T-helper 1 cell (primary cell): ENCODE measurements at places on chromosomes 3 and 15.

DNA sequence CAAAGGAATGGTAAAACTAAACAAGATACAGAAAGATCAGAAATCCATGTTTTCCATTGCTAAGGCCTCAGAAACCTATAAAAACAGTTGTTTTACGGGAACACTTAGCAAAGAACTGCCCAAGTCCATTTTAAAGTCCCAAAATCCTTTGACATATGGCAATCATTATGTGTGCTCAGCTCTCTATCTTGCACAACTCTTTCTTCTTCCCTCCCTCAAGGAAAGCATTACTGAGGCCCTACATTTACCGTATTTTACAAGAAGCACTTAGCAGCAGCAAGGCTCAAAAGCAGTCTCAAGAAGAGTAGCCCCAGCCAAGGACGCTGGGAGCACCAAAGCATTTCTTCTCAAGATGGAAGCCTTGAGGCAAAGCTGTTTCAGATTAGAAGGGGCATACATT lies 169.6 kb upstream of the LRTM1 start:
- DNase-seq, result no peak

GRCh38 chr3:49454458-49454857 lies 15.6 kb upstream of the DAG1 start:
- DNase-seq, result no peak

- no peak for DNase-seq
Observed at GRCh38 chr15:91192690-91193377, 92.8 kb downstream of the SV2B start.

- DNase-seq, result no peak
Observed at GRCh38 chr3:125525153-125525552, 5.2 kb upstream of the SNX4 start.

- peak; percentile 6 for DNase-seq
Observed at GRCh38 chr15:42921342-42921731, 759 bp upstream of the TTBK2 start.

- DNase-seq, result peak; percentile 11
Observed at GRCh38 chr3:98343647-98344507, 9.8 kb upstream of the OR5K4 start.

GRCh38 chr3:180359061-180359952 lies 242.7 kb upstream of the TTC14 start:
- DNase-seq, result no peak

GRCh38 chr3:41178576-41178975 lies 20.7 kb upstream of the CTNNB1 start:
- DNase-seq, result no peak

DNA sequence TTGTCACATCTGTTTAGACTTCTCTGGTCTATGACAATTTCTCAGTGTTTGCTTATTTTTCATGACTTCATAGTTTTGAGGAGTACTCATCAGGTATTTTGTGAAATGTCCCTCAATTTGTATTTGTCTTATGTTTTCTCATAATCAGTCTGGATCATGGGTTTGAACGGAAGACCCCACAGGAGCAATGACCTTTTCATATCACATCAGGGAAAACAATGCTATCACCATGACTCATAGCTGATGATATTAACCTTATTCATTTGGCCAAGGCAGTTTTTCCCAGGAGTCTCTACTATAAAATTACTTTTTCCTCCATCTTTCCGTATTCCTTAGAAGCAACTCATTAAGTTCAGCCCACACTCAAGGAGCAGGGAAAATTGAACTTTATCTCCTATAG lies 32.7 kb downstream of the AADACL2 start:
- no peak for DNase-seq

- no peak for DNase-seq
Observed at GRCh38 chr15:33963831-33964664, 4.2 kb upstream of the CHRM5 start.

DNA sequence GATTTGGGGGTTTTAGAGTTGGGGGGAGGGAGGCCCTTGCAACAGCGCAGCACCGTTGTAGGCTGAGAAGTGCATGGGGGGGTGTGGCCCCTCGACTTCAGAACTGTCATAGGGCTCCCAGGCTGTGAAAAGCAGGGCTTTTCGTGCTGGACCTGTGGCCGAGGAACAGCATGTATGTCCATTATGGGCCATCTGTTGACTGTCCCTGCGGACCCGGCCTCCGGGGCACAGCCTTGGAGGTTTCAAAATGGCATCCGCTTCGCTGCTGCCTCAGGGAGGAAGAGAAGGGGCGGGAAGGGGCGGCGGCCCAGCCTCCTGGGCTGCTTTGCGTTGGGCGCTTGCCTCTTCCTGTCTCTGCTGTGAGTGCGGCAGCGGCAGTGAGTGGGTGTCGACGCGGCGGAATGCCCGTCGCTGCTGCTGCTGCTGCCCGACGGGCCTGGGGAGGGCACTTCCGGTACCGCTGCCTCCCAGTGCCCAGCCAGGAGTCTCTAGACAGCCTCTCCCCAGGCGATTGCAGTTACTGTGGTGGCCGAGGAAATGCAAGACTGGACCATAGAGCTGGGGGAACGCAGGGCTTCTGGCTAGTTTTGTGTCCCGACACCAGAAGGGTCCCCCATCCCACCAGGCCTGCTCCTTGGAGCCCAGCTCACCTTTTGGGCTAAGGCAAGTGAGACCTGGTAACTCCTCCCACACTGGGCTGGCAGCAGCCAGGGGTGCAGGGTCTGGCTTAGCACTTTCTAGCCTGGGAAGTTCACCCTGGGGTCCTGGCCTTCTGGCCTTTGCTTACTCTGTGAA lies 1.9 kb downstream of the GNAI2 start:
- peak; percentile 83 for DNase-seq

GRCh38 chr3:31978553-31978952 lies 2.5 kb downstream of the OSBPL10 start:
- DNase-seq, result no peak

DNA sequence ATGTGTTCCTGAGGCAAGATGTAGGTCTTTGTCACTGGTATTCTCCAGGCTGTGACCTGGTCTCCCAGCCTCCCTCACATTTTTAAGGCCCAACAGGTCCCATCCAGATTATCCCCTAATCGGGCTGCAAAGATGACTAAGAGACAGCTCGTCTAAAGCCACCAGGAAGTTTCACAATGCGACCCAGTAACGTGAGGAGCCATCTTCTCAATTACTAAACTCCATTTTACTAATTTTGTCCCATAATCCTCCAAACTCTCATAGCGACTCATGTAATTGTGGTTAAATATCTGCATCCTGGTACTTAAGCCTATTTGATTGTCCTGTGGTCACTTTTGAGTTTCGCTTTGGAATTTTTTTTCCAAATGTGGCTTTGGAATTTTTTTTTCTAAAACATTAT lies 8.7 kb upstream of the PLA2G4F start:
- no peak for DNase-seq

GRCh38 chr3:57791245-57791644 lies 35.1 kb downstream of the SLMAP start:
- no peak for DNase-seq

GRCh38 chr3:172530101-172530561 lies 6.9 kb upstream of the TNFSF10 start:
- DNase-seq, result peak; percentile 73

- DNase-seq, result no peak
Observed at GRCh38 chr15:43913026-43913780, 86.4 kb downstream of the WDR76 start.

GRCh38 chr3:120497818-120498217 lies 47.0 kb upstream of the FSTL1 start:
- DNase-seq, result no peak

DNA sequence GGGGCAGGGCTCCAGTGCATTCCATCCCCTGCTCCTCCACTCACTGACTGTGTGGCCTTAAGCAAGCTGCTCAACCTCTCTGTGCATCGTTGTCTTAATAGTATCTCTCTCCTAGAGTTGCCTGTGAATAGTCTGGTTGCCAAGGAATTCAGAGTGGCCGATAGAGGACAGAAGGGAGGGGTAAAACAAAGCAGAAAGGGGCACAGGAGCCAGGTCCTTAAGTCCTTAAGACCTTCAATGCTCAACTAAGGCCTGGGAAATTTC lies 13.7 kb upstream of the CYP11A1 start:
- no peak for DNase-seq

DNA sequence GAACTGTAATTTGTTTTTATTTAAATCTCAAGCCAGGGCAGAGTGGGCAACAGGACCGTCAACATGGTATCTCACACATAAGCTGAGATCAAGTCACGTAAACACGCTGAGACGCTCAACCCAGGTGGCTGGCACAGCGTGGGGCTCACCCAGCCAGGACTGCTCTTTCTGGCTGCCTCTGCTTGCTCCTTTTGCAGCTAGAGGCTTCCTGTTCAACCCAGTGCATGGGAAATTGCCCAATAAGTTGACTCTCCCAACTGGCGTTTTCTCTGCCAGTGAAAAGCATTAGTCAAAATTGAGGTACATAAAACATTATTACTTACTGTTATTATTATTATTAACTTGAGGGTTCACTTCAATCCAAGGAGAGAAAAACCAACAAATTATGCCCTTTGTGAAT lies 398.1 kb downstream of the NR2F2 start:
- DNase-seq, result no peak

DNA sequence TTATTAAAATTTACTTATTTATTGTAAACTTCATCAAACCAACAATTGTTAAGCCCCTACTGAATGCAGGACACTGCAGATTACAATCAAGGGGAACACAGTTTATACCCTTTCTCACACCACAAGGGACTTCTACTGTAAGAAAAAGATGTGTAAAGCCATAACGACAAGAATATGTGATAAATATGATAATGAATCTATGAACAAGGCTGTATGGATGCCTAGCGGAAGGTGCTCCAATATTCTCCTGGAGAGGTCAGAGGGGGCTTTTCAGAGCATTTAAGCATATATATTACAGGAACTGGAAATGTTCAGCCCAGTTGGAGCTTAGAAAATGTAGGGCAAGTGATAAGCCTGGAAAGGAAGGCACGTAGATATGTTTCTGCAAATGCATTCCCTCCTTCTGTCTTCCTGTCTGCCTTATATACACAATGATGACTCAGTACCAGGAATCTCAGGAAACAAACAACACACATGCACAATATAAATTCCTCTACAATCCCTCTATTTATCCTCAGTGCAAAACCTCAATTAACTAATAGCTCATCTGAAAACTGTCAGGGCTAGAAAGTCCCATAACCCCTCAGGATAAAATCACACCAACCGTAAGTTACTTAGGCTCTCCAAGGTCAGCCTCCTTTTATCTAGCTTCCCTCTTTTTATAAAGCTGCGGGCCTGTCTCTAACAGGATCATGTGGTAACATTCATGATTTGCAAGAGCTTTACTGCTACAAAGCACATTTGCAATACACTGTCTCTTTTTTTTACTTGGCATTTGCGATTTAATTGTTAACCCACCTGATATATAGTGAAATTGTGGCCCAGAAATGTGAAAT lies 393.1 kb downstream of the LPP start:
- DNase-seq, result no peak

- DNase-seq, result no peak
Observed at GRCh38 chr3:11543141-11543947, 100.4 kb downstream of the VGLL4 start.

- no peak for DNase-seq
Observed at GRCh38 chr15:33678176-33678575, 290.1 kb upstream of the CHRM5 start.

DNA sequence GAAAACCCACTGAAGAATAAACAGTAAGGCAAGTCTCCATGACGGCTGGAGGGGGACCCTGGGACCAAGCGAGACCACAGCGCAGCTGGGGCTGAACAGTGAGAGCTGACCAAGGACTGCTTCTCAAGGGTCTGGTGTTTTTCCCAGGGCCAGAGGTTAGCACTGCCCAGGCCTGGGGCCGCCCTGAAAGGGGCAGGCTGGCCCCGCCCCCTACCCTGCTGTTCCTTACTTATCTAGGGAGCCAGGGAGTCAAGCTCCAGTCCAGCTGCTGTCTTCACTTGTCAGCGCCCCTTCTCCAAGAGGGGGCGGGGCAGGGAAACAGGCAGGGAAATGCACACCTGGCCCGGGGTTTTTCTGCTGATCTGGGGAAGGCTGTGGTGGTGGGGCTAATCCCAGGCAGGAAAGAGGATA lies 51.6 kb upstream of the HACD2 start:
- DNase-seq, result no peak

GRCh38 chr3:52188556-52188955 lies 9.4 kb upstream of the ALAS1 start:
- DNase-seq, result no peak

DNA sequence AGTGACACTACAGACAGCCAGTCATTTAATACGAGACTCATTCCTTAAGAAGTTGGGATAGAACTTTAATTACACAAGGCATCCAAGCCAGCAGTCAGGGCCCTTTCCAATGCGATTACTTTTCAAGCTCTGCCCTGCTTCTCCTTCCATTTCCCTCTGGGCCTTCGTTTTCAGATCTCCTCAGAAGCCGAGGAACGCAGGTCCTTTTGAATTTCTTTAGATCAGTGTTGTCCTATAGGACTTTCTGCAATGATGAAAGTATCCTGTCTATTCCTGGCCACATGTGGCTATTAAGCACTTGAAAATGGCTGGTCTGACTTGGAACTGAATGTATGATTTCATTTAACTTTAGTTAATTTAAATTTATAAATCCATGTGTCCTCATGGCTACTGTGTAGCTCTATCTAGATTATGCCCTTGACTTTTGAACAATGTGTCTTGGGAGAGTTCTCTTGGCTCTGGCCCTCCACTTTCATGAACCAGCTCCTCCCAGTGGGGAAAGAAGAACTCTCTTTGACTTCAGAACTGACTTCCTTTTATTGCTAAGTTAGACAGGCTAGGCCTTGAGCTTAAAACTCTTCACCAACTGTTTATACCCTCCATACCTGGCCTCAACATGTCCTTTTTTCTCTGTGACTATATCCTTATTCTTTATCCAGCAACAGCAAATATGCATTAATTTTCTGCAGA lies 22.6 kb downstream of the TGFBR2 start:
- no peak for DNase-seq

DNA sequence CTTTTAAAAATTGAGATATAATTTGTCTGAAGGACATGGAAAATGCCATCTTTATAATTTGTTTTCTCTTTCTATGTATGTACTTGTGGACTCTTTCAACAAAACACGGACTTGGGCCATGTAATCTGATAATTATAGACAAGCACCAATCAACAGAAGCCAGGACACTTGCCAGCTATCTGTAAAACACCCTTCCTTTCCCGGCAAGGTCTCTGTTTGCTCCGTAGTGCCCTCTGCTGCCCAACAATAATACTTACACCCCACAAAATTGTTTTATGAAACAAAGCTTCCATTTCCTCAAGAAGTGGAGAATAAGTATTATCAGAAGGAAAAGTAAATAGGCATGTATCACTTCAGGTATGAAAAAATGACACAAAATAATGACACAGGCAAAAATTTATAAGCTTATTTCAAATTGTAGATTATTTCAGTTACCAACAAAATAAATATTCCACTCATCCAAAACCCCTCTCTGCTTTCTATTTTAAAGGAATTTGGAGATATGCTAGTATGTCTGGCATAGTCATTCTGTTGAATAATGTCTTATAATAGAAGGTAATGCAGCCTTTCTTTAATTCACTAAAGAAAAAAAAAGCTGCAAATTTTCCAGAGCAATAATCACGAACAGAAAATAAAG lies 32.8 kb downstream of the MYH15 start:
- peak; percentile 22 for DNase-seq
